SK-N-DZ (cell line): ENCODE measurements at places on chromosomes 7 and 10.
A peak's percentile ranks its signal among the peaks of the same experiment; 100 is the strongest.

DNA sequence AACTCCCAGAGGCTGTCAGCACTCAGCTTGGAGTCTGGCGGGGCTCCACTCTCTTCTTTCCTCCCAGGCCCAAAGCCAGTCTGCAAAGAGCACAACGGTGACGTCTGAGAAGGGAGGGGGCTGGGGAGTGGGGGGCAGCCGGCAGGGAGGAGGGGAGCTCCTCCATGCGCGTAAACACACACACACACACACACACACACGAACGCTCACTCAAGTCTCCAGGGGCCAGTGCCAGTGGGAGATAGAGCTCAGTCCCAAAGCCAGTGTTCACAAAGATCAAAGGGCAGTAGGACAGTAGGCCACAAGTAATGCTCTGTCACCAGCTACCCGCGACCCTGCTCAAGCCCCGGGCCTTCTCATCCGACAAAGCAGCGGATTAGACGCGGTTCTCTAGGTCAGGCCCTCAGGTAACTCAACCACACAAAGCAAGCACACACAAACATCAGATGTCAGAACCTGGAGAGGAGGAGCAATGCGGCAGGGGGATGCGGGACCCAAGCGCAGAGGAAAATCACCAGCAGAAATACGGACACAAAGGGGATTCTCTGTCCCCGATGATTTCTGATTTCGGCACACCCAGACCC is 19.9 kb downstream of the TCAF1 start:
- peak; percentile 64 for DNase-seq

- DNase-seq: no peak
These were observed 112.0 kb downstream of the PPP1R3A start for GRCh38 chr7:113806633-113807327.

DNA sequence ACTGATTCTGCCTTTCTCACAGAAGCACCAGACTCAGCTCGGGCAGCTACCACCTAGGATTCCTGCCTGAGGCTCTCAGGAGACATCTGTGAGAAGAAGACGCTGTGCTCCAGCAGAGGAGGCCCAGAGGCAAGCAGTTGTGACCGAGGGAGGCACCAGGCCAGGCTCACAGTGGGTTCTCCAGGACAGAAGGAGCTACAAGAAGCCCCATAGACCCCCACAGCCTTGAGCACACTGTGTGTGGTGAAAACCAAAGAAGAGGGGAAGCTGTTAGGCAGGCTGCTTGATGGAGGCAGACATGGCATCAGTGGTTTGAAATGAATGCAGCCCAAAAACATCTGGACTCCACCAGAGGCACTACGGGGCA is 198.8 kb downstream of the GRID1 start:
- DNase-seq: no peak

GRCh38 chr7:23530405-23530804 is 1.4 kb downstream of the TRA2A start:
- DNase-seq: peak; percentile 17

GRCh38 chr7:100612730-100613390 is 520 bp downstream of the MOSPD3 start:
- DNase-seq: peak; percentile 40

DNA sequence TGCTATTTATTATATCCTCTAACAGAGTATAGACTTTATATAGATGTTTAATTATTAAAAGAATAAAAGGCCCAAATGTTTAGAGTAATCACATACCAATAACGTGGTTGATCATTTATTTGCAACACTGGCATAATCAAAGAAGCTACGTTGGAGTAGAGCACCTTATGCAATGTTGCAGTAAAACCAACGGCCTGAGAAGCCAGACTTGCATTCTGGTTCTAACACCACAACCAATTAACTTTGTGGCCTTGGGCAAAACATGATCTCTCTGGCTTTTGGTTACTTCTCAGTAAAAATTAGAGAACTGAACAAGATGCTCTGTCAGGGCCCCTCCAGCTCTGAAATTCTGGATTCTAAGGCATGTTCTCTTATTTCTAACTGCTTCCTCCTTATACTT is 476.2 kb downstream of the GRM8 start:
- no peak for DNase-seq

DNA sequence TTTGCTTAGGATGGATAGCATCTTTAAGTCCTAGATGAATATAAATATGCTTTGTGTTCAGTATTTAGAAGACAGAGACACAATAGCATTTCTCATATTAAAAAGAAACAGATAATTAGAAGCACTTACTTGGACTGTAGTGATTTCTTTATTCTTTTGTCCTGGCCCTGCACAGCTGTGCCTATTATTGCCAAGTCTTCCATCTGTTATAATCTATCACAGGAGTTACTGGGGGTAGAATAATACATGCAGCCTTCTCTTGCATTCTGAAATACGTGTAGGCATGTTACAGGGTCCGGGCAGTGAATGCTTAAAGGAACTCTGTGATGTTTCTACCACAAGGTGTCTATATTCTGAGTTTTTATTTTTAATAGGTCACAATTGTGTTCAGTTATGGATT is 461.5 kb upstream of the COBL start:
- DNase-seq: no peak

GRCh38 chr10:3761021-3761686 is 23.9 kb downstream of the KLF6 start:
- no peak for DNase-seq

GRCh38 chr7:135714534-135715009 is 13.4 kb downstream of the SLC13A4 start:
- no peak for DNase-seq

GRCh38 chr10:102368077-102368476 is 27.4 kb upstream of the NFKB2 start:
- DNase-seq: no peak

DNA sequence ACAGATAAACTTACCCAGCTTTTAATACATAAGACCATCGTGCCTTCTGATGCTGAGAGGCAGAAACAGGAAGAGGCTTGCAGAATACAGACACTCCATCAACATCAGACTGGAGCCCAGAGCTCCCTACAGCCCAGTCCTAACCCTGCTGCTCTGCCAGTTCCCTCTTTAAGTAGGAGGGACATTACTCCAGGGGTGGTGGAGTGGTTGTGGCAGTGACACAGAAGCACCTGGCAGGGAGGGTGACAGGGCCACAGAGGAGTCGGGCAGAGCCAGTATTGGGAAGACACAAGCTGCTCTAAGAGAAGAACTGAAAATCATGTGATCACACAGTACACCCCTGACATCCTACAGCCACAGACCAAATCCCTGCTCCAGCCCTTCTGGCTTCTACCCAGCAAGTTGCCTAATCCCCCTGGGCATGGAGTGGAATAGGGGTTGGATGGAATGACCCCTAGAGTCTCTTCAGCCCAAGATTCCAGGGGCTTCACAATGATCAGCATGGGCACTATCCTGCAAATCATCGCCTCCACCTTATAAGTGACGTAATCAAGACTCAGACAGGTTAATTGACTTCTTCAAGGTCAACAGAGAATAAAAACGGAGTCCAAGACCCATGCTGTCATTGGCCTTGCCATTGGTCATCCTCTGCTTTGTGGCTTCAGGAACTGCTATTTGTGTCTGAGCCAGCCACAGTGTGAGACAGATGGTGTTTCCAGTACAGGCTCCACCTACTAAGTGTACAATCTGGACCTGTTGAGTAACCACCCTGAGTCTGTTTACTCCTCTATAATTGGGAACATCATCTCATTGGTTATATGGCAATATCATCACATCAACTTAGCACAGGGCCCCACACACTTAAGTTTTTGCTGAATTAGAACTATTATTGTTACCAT is 61.1 kb upstream of the ZMIZ1 start:
- DNase-seq: no peak

- no peak for DNase-seq
These were observed 12.7 kb downstream of the FAS start for GRCh38 chr10:89003344-89003743.

DNA sequence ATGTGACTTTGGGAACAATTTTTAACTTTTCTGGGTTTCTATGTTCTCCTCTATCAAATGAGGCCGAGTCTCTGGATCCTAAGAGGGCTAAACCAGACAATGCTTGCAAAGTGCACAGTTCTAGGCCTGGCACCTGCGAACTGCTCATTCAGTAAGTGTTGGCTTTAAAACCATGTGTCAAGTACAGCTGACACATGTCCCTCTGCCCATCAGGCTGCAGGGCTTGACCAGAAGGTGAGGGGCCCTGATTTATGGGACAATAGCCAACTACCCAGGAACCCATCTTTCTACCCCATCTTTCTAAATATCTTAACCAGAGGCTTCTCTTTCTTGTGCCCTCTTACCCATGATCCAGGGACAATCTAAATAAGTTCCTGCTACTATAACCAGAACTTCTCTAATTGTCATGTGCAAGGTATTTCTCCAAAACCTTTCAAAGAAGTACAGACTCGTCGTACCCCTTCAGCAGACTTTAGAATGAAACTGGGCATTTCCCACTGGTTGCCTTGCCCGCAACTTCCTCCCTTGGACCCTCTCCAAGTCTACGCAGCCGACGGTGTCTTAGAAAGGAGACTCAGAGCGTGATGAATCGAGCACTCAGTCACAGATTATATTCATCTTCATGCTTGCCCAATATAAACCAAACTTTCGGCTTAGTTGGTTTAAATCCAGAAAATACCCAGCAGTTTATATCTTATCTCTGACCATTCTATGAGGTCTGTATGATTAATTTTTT is 69.8 kb upstream of the STEAP1B start:
- no peak for DNase-seq

DNA sequence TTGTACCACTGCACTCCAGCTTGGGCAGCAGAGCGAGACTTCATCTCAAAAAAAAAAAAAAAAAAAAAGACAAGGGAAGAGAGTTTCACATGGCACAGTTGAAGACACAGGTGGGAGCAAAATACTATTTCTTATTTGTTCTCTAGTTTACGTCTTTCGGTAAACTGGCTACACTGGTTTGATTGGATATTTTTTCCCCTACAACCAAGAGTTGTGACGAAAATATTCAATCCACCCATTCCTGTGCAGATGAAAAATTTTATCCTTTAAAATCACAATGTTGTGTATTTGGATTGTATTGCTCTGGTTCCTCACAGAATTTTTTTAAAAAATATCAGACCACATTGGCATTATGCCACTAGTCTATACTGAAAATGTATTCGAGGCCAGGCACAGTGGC is 14.5 kb upstream of the ABCC2 start:
- DNase-seq: no peak

DNA sequence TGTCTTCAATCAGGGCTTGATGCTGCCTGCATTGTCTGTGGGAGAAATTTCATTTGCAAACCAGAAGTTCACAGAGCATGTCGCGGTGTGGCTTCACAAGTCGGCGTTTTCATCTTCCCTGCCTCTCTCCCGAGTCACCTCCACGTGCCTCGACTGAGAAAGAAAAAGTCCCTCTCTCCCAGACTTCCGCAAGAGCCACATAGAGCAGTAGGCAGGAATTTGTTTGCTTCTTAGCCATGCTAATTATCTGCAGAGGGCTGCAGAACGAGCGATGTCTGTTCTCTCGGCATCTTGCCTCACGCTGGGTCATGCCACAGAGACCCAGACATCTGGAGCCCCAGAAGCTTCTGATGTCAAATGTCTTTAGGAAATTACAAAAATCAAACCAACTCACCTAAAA is 272.2 kb downstream of the TCF7L2 start:
- DNase-seq: no peak

GRCh38 chr7:117051808-117052207 is 98.5 kb downstream of the ST7 start:
- DNase-seq: no peak

GRCh38 chr7:111224354-111225231 is 133.7 kb downstream of the LRRN3 start:
- no peak for DNase-seq

DNA sequence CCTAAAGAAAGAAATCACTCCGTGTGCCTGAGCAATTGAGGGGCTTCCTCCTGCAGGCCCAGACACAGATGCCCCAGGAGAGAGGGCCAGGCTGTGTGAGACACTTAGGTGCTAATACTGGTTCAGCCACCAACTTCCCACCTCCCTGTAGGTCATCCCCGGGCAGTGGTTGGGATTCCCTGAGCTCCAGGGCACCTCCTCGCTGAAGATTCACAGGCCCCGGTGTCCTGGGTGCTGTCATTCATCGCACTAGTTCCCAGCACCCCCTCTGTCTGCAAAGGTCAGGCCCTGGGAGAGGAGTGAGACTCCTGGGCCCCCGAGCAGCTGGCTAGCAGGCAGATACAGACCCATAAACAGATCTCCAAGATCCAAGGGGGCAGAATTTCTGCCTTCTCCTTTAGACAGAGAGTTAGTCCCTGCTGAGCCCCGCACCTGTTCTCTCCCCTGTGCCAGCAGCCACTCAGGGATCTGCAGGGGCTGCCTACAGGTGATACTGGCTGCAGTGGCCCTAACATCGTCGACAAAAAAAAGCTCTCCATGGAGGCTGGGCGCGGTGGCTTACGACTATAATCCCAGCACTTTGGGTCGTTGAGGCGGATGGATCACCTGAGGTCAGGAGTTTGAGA is 38.2 kb upstream of the GTF2I start:
- DNase-seq: peak; percentile 69
